ENCODE measurements at places on chromosomes 4 and X.

GRCh38 chr4:123452616-123453015 lies 56.0 kb downstream of the SPRY1 start:
- DNase-seq = no peak

GRCh38 chr4:136768925-136769275 lies 763.4 kb downstream of the PCDH18 start:
- no peak for DNase-seq

GRCh38 chr4:155173371-155173770 lies 35.1 kb upstream of the NPY2R start:
- DNase-seq = no peak

GRCh38 chrX:79366873-79367749 lies at the start of gene ITM2A:
ITM2A (minus strand) TSS chrX:79367334; CDS start chrX:79367215, 119 bp downstream.
- DNase-seq = peak; percentile 42

DNA sequence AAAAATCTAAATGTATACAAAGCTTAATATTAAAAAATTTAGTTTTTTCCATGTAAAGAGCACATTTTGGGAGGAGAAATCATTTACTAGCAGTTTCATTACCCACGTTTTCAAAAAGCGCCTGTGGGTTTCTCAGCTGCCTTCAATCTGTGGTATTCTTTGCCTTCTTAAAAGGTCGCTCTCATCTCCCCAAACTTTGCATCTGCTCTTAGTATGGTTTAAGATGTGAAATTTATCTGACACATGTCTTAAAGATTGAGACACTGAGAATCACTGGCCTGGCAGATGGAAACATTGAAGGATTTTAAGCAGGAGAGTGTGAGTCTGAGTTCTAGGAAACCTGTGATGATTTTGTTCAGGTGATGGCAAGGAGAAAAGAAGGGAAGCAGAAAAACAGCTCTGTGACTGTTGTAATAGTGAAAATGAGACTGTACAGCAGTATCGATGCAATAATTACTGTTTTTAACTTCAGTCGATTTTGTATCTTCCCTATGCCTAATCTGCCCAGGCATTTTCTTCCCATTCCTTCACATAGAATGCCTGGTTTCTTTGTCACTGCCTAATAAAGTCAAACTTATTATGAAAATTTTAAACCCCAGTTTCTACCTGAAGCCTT lies 75.9 kb downstream of the PAQR3 start:
- no peak for DNase-seq

- no peak for DNase-seq
These were observed 131.3 kb downstream of the SLC7A11 start for GRCh38 chr4:138110815-138111214.

- no peak for DNase-seq
These were observed 44.1 kb upstream of the TLR3 start for GRCh38 chr4:186024637-186025407.

DNA sequence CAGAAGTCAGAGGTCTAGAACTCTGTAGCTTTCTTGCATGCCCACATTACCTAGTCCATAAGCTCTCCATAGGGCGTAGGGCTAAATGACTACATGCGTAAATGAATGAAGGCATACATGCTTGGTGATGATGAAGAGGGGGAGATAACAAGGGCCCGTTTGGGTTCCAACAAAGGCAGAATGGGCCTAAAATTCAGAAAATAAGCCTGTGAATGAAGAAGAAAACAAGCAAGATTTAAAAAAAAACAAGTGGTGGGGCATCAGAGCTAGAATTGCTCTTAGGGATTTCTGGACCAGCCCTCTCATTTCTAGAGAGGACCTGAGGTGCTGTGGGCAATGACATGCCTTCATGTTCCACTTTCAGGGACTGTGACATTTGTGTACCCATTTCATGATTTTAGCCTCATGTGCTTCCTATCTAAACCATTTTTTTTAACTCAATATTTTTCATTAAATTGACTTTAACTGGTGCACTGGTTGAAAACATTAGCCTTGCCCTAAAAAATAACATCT lies 12.1 kb downstream of the GPRIN3 start:
- DNase-seq = no peak

DNA sequence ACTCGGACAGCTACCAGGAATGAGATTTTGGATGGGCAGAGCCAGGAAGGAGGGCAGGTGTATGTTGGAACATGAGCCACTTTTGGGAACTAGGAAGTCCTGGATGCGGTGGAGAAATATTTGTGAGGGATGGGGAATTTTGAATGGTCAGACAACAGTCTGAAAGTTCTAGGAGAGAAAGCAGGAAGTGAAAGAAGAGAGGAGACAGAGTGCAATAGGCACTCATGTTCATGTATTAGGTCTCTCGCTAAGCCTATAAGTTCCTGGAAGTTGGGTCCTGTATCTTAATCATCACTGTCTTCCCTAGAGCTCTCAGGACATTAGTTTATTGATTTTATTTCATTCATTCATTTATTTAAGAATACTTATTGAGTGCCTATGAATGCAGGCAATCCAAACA lies 65.7 kb upstream of the CITED1 start:
- DNase-seq = no peak

GRCh38 chr4:7790999-7791398 lies 148.7 kb downstream of the AFAP1 start:
- no peak for DNase-seq

All from stimulated activated CD4-positive, alpha-beta T cell treated with anti-CD3 and anti-CD28 coated beads, Interleukin-15, amount 100 ng/mL, for 1 hour (primary cell).